ENCODE measurements at places on chromosomes 6 and 20.

- H3K27ac ChIP-seq, result no peak overlapping the region
- H3K36me3 ChIP-seq, result no peaks in the 10 kb centered on the region
- H3K4me3 ChIP-seq, result no peak overlapping the region
- DNase-seq, result no peak
- H3K4me1 ChIP-seq, result peaks cover 4% of the 10 kb centered on the region
- no peaks in the 10 kb centered on the region for H3K27me3 ChIP-seq
Measured at GRCh38 chr6:89596484-89596883, 42.1 kb downstream of the LYRM2 start.

DNA sequence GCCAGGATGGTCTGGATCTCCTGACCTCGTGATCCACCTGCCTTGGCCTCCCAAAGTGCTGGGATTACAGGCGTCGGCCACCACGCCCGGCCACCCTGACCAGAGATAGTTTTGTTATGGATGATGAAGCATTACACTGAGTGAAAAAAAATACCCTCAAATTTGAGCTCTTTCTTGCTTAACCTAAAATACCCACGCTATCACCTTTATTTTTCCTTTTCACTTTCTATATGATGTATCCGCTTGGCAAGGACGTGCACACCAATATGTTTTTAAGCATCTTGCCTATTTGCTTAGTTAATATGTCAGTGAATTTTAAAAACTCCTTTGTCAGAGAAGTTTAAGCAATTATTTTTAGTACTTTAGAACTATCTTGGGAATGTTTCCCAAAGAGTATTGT lies 150.4 kb downstream of the INSM1 start:
- H3K27me3 ChIP-seq, result no peaks in the 10 kb centered on the region
- no peaks in the 10 kb centered on the region for H3K4me1 ChIP-seq
- H3K4me3 ChIP-seq, result no peak overlapping the region
- no peak for DNase-seq
- no peak overlapping the region for H3K27ac ChIP-seq
- peaks cover 5% of the 10 kb centered on the region for H3K36me3 ChIP-seq

DNA sequence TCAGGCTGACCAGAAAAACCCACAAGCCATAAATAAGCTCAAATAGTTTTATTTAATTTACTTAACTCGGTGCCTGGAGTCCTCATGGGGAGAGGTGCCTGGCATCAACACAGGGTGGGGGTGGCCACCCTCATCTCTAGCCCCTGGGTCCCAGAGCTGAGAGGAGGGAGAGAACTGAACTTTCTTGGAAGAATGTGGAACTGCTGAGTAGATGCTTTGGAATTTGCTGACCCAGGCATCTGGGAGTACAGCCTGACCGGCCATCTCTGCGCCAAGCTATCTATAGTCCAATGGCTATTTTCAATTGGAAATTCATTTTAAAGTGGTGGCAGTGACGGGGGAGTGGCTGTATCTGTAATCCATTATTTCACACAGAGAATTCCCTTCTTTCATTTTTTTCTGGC lies 104.8 kb downstream of the CDH26 start:
- H3K27me3 ChIP-seq, result peaks cover 2% of the 10 kb centered on the region
- peak; percentile 12 for DNase-seq
- H3K4me1 ChIP-seq, result no peaks in the 10 kb centered on the region
- H3K4me3 ChIP-seq, result no peak overlapping the region
- no peaks in the 10 kb centered on the region for H3K36me3 ChIP-seq
- no peak overlapping the region for H3K27ac ChIP-seq

- no peaks in the 10 kb centered on the region for H3K27me3 ChIP-seq
- H3K4me3 ChIP-seq, result no peak overlapping the region
- no peaks in the 10 kb centered on the region for H3K36me3 ChIP-seq
- H3K27ac ChIP-seq, result peak overlapping the region; percentile 24
- H3K4me1 ChIP-seq, result peaks cover 20% of the 10 kb centered on the region
- DNase-seq, result no peak
Measured at GRCh38 chr20:1861347-1861976, 33.7 kb upstream of the SIRPA start.

DNA sequence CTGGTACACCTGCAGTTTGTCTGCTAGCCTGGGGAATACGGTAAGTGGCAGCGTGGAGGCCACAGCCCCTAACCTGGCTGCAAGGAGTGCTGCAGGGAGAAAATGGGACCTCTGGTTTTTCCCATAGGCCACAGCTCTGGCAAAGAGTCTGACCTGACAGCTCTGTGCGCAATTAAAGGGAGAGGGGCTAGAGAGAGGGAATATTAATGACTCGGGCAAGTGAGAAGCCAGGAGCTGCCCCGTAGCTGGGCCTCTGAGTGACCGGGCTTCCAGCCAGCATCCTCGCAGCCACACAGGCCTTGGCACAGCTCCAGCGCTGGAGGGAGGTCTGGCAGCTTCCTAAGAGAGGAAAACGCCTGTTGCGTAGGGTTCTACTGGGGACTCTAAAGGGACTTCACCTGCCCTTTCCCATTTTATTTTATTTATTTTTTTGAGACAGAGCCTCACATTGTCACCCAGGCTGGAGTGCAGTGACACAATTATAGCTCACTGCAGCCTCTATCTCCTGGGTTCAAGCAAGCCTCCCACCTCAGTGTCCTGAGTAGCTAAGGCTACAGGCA lies 18.2 kb upstream of the OCSTAMP start:
- H3K4me1 ChIP-seq, result no peaks in the 10 kb centered on the region
- no peak overlapping the region for H3K4me3 ChIP-seq
- no peaks in the 10 kb centered on the region for H3K27me3 ChIP-seq
- peak; percentile 45 for DNase-seq
- no peak overlapping the region for H3K27ac ChIP-seq
